ENCODE measurements at places on chromosomes 6 and 20.

GRCh38 chr20:25055711-25056495 lies 2.0 kb downstream of the ACSS1 start:
- no peak for DNase-seq

DNA sequence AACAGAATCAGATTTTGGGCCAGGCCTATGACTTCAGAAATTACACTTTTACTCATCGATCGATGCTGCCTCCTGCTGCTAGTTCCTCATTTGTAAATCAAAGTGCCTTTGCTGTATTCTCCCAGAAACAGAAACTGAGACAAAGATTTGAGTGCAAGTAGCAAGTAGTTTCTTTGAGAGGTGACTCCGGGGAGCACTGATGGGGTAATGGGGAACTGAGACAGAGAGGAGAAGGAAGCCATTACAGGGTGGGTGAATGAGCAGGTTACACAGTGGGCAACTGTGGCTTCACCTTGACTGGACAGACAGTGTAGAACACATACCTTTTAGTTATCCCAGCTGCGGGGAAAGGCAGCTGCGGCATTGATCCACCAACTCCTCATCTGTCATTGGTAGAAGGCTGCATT lies 9.7 kb upstream of the CD40 start:
- no peak for DNase-seq

GRCh38 chr20:58596750-58597248 lies 54.3 kb upstream of the STX16 start:
- no peak for DNase-seq

- no peak for DNase-seq
These were observed 9.4 kb downstream of the DIDO1 start for GRCh38 chr20:62916703-62917476.

GRCh38 chr6:149233056-149233715 lies 84.3 kb upstream of the TAB2 start:
- DNase-seq, result no peak

GRCh38 chr20:5748246-5748645 lies 2.0 kb upstream of the SHLD1 start:
- DNase-seq, result no peak
